Left renal pelvis (tissue), 4 donors: ENCODE measurements at places on chromosomes 11 and 22. TPM values are rescaled to one million over a fixed set of nuclear protein-coding genes. Genes with fewer than 3 reads are reported as not detected.

DNA sequence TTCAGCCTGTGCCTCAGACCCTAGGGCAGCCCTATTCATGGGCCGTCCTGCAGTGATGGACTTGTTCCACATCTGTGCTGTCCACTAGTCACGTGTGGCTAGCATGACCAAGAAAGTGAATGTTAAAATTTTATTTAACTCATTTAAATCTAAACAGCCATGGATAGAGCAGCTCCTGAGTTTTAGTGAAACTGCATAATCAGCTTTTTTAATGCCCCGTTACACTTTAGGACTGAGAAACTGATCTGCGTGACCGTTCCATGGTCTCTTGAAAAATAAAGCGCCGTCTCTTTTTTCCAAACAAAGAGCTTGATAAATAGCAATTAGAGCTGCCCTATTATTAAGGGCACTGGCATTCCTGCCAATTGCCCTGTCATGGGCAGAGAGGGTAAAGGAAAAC is 76.5 kb upstream of the SNX19 start:
- DNase-seq = no peak

- no peak for DNase-seq
Observed at GRCh38 chr11:1933416-1934334, 13.5 kb upstream of the MRPL23 start.

- DNase-seq = no peak
Observed at GRCh38 chr11:44987506-44987905, 36.8 kb upstream of the TP53I11 start.

- no peak for DNase-seq
Observed at GRCh38 chr22:38139901-38140300, 29.4 kb upstream of the BAIAP2L2 start.

DNA sequence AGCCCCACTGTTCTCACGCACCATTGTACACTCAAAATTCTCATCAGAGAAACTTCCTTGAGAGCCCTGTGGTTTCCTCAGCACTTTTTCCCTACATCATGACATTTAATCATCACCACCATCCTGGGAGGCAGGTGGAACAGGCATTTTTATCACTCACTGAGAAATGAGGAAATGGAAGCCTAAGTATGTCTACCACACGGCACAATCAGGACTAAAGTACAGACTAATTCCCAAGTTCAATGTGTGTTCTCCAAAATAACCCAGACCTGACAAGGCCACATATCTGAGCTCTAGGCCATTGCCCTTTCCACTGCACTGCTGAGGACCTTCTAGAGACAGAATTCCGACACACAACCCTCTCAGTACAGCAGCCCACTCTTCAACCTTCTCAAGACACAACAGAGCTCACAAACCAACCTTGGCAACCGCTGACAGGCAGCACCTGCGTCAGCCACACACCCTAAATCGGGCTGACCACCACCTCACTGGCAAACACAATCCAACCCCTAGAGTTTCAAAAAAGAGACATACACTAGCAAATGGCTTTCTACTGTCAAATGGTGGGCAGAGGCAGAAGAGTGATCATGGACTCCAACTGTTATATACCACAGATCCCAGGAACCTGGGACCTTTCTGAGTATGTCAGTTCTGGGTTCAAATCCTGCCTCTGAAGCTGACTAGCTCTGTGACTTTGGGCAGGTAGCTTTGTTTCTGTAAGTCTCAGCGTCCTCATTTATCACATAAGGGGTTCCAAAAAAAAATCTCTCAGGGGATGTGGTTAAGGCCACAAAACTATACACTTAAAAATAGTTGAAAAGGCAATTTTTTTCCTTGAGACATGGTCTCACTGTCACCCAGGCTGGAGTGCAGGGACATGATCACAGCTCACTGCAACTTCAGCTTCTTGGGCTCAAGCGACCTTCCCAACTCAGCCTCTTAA is 16.3 kb downstream of the SMCO4 start:
- DNase-seq = no peak

DNA sequence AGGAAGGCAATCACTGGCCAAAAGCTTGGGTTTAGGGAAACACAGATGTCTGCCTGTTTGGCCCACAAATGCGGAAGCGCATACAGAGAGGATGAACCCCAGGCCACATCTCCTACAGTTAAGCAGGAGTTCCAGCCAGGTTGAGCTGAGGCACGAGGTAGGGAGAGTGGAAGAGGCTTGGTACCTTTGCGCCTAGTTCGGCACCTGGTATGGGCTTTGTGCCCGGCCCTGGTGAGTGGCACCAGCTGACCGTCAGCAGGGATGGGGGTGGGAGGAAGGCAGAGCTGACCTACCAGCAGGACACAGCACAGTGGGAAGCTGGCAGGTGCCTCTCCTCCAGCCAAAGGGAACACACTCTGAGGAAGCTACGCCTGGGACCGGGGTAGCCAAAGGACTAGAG is 57.6 kb downstream of the KCNC1 start:
- DNase-seq = no peak

DNA sequence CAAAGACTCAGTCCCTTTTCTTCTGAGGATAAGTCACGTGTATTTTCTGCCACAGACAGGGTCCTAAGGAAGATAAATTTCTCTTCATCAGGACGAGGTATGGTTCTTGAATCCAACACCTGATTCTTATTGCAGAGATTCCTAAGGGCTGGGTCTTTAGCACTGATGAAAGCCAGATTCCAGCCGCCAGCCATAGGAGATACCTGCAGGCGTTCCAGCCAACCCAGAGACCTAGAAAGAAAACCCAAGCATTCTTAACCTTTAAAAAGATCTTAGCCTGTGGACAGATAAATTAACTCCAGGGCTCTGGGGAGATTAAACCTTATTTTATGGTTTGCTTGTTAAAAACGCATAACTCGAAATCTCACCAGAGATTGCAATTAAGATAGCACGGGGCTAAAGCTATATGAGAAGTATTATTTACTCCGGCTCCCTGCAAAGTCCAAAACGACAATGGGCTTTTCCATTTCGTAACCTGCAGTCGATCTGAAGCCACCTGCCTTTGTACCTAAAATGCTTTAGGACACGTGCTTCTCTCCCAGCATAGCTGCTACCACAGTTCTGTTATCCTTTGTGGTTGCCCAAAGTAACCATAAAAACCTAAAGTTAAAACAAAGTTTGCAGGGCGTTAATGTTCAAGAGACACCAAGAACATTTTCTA is 104.5 kb downstream of the NXPE2 start:
- DNase-seq = no peak

GRCh38 chr11:122852796-122853160 is 14.5 kb downstream of the CRTAM start:
- no peak for DNase-seq

DNA sequence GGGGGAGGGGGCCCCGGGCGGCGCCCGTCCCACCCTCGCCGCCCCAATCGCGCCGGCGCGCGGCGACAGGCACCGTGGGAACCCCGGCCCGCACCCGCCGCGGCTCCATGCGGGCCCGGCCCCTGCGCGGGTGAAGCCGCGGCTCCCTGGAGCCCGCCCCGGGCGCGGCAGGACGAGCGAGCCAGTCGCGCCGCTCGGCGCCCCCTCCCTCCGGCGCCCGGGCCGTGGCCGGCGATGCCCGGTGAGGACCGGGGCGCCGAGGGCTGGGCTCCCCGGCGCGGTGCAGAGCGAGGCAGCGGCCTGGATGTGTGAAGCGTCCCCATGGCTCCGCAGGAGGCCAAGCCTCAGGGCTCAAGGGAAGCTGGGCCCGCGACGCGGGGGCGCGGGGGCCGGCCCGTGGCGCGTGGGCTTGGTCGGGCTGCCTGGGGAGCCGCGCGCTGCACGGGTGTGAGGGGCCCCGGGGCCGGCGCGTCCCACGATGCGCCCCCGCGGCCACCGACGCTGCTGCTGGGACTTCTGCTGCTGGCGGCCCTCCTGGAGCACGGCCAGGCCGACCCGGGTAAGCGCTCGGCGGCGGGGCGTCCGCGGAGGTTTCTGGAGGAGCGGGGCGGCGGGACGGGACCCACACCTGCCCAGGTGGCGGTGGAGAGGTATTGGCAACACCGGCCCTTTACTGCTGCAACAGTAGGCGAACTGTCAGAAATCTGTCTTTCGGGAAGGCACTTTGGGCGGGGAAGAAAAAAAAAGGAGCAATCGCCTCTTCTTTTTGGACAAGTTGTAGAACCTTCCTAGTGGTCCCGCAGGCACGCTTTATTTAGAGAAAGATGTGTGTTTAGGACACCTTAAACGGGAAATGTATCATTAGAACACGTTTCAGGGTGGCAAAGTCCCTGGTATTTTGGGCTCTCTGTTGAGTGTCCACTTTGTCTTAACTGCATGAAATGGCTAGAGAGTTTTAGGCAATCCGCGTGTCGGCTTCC is 119.4 kb downstream of the HIPK3 start:
- no peak for DNase-seq

- DNase-seq = no peak
Observed at GRCh38 chr11:45395947-45396346, 109.8 kb upstream of the SYT13 start.

GRCh38 chr11:87366763-87367405 is 329.1 kb downstream of the TMEM135 start:
- no peak for DNase-seq

DNA sequence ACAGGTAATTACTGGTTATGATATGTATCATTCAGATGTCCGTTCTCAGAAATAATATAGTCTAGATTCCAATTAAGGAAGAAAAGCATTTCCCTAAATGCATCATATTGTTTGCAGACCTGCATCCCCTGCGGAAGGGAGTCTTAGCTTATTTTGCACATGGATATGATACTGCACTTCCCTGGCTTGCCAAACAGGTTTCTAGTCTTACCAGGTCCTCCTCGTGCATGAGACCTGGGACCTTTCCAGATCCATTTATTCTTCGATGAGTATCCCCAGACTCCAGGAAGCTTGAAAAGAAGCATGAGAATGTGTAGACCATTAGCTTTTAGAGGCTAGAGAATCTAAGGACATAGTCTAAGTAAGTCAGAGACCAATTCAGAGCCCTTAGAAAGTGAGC is 30.6 kb downstream of the CYB5R2 start:
- DNase-seq = no peak

GRCh38 chr11:41119484-41119883 is 340.0 kb downstream of the LRRC4C start:
- no peak for DNase-seq

GRCh38 chr11:10625281-10625981 is 57.0 kb upstream of the LYVE1 start:
- DNase-seq = no peak

DNA sequence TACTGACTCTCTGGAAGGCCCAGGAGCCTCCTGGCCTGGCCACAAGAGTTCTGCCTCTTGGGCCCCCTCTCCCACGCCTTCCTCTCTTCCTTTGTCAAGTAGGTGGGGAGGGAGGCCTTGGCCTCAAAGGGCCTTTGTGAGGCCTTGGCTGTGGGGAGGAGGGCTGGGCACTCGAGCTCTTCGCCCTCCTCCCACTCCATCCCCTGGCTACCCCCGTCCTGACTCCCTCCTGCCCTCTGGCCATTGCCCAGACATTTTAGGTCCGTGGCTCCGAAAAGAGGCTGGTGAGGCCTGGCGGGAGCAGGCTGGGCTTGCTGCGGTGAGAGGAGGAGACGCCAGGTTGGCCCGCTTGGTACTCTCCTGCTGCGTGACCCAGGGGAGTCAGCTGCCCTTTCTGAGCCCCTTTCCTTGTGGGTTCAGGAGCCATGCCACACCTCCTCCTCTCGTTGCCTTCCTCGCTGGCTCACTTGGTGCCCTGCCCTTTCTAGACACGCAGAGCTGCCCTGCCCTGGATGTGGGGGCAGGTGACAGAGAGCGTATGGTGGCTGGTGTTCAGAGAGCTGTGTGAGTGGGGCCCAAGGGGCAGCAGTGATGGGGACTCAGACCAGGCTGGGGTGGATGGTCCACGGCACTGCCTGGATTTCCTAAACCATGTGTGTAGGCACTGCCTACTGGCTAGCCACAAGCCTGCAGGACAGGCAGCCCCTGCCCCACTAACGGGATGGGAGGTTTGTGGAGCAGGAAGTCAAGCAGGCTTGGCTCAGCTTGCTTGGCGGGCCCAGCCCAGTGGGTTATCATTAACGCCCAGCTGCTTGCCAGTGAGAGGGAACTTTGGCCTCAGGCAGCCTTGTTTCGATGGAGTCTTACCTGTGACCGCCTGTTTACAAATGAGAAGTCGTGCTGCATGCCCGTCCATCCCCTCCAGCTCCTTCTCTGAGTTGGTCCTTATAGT is 15.8 kb upstream of the OMP start:
- DNase-seq = no peak

GRCh38 chr22:19012308-19012986 is 76.4 kb upstream of the PRODH start:
- no peak for DNase-seq

GRCh38 chr11:133681901-133682300 is 149.6 kb upstream of the OPCML start:
- no peak for DNase-seq

DNA sequence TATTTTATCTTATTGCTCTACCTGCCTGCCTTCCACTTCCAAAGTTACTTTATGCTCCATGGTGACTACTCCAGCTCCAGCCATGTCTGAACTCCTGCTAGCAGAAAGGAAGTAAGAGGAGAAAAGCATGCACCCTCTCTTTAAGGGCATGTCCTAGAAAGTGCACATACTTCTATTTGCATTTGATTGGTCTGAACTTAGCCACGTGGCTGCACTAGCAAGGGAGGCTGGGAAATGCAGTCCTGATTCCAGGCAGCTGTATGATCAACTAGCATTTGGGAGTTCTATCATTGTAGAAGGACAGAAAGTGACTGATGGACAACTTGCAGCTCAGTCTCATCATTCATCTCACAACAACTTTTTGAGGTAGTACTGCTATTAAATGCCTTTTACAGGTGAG is 515.7 kb downstream of the BUD13 start:
- DNase-seq = no peak

FXYD6 gene
- polyA plus RNA-seq = 99.6 TPM

PAMR1 gene
- polyA plus RNA-seq = 15.6 TPM

OR51B2 gene
- polyA plus RNA-seq = not detected

MMP27 gene
- not detected for polyA plus RNA-seq

TRAPPC4 gene
- polyA plus RNA-seq = 97.8 TPM

SLC22A9 gene
- 0.11 TPM for polyA plus RNA-seq

MAPK1 gene
- 133 TPM for polyA plus RNA-seq

OR8G5 gene
- not detected for polyA plus RNA-seq

OR2AG2 gene
- 0.05 TPM for polyA plus RNA-seq

SLC17A6 gene
- polyA plus RNA-seq = not detected

LRP5 gene
- polyA plus RNA-seq = 37.9 TPM

PMM1 gene
- 31.5 TPM for polyA plus RNA-seq

CBLIF gene
- not detected for polyA plus RNA-seq
